ENCODE measurements at places on chromosomes 5 and 9. TPM values are rescaled to one million over a fixed set of nuclear protein-coding genes. Genes with fewer than 3 reads are reported as not detected.

The F2RL2 gene
- not detected for total RNA-seq

The ELAVL2 gene
- not detected for total RNA-seq

The MAMDC4 gene
- total RNA-seq = 12.6 TPM

The TPRN gene
- 7.6 TPM for total RNA-seq

GRCh38 chr9:19102181-19102630 lies 498 bp downstream of the HAUS6 start:
- peaks cover 24% of the 10 kb centered on the region for H3K36me3 ChIP-seq
- DNase-seq = peak; percentile 50
- H3K27ac ChIP-seq = peak overlapping the region; percentile 97
- no peaks in the 10 kb centered on the region for H3K27me3 ChIP-seq

DNA sequence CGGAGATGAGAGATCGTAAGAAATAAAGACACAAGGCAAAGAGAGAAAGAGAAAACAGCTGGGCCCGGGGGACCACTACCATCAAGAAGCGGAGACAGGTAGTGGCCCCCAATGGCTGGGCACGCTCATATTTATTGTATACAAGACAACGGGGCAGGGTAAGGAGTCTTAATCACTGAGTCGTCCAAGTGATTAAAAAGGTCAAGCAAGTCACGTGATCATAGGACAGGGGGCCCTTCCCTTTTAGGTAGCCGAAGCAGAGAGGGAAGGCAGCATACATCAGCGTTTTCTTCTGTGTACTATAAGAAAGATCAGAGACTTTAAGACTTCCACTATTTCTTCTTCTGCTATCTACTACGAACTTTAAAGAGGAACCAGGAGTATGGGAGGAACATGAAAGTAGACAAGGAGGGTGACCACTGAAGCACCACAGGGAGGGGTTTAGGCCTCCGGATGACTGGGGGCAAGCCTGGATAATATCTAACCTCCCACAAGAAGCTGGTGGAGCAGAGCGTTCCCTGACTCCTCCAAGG lies 24.6 kb upstream of the QSOX2 start:
- peaks cover 5% of the 10 kb centered on the region for H3K4me1 ChIP-seq
- H3K4me3 ChIP-seq = no peak overlapping the region
- DNase-seq = no peak
- H3K27me3 ChIP-seq = no peaks in the 10 kb centered on the region
- no peak overlapping the region for H3K27ac ChIP-seq
- H3K36me3 ChIP-seq = no peaks in the 10 kb centered on the region

GRCh38 chr9:6078382-6079105 lies 63.1 kb upstream of the RANBP6 start:
- H3K4me1 ChIP-seq = peaks cover 5% of the 10 kb centered on the region
- no peaks in the 10 kb centered on the region for H3K27me3 ChIP-seq
- DNase-seq = no peak
- no peaks in the 10 kb centered on the region for H3K36me3 ChIP-seq
- H3K4me3 ChIP-seq = no peak overlapping the region
- H3K27ac ChIP-seq = no peak overlapping the region

- H3K27me3 ChIP-seq = peaks cover 13% of the 10 kb centered on the region
- H3K4me3 ChIP-seq = no peak overlapping the region
- H3K36me3 ChIP-seq = no peaks in the 10 kb centered on the region
- peaks cover 19% of the 10 kb centered on the region for H3K4me1 ChIP-seq
- no peak overlapping the region for H3K27ac ChIP-seq
Observed at GRCh38 chr5:88734191-88734640, 148.8 kb downstream of the MEF2C start.

- H3K27ac ChIP-seq = no peak overlapping the region
- no peaks in the 10 kb centered on the region for H3K4me1 ChIP-seq
- no peak overlapping the region for H3K4me3 ChIP-seq
Observed at GRCh38 chr9:77770340-77770739, 122.2 kb upstream of the GNA14 start.

DNA sequence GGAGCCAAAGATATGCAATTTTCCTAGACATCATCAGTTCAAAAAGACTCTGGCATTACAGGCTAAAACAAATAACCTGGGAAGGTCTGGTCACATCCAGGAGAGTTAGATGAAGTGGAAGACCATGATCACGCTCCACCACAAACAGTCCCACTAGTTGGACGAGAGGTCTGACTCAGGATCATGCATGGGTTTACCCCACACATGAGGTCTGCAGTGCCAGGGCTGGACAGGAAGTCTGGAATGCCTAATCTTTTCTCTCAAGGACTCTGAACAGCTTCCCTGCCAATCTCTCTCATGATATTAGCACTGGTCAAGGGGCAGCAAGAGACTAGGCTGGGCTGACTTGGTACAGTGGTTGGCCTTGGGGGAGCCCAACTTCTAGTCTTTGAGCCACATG lies 7.1 kb downstream of the PRUNE2 start:
- H3K27ac ChIP-seq = no peak overlapping the region
- no peak overlapping the region for H3K4me3 ChIP-seq
- no peaks in the 10 kb centered on the region for H3K36me3 ChIP-seq
- peaks cover 32% of the 10 kb centered on the region for H3K27me3 ChIP-seq
- no peaks in the 10 kb centered on the region for H3K4me1 ChIP-seq

GRCh38 chr5:71666321-71666720 lies 52.8 kb upstream of the CARTPT start:
- no peak overlapping the region for H3K4me3 ChIP-seq
- no peaks in the 10 kb centered on the region for H3K36me3 ChIP-seq
- no peak for DNase-seq
- H3K27ac ChIP-seq = no peak overlapping the region

- peaks cover 2% of the 10 kb centered on the region for H3K36me3 ChIP-seq
- no peak overlapping the region for H3K27ac ChIP-seq
- peaks cover 2% of the 10 kb centered on the region for H3K4me1 ChIP-seq
- no peak for DNase-seq
Observed at GRCh38 chr9:112443636-112444035, 43.0 kb upstream of the KIAA1958 start.

DNA sequence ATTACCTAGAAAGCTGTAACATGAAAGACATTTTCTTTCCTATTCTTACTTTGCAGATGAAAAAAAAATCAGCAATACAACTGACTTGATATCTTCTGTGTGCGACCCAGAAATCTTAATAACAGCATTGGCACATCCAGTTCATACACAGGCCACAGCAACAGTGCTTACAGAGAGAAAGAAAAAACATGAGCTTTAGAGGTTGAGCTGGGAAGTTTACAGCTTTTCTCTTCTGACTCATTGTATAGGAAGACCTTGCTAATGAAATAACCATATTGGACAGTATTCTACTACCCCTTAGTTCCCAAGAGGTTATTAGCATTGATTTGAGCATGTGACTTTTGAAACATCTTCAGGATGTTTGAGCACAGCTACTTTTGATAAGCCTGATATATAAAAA lies 1033.4 kb upstream of the DMAC1 start:
- H3K27ac ChIP-seq = no peak overlapping the region
- H3K4me3 ChIP-seq = no peak overlapping the region
- DNase-seq = no peak

DNA sequence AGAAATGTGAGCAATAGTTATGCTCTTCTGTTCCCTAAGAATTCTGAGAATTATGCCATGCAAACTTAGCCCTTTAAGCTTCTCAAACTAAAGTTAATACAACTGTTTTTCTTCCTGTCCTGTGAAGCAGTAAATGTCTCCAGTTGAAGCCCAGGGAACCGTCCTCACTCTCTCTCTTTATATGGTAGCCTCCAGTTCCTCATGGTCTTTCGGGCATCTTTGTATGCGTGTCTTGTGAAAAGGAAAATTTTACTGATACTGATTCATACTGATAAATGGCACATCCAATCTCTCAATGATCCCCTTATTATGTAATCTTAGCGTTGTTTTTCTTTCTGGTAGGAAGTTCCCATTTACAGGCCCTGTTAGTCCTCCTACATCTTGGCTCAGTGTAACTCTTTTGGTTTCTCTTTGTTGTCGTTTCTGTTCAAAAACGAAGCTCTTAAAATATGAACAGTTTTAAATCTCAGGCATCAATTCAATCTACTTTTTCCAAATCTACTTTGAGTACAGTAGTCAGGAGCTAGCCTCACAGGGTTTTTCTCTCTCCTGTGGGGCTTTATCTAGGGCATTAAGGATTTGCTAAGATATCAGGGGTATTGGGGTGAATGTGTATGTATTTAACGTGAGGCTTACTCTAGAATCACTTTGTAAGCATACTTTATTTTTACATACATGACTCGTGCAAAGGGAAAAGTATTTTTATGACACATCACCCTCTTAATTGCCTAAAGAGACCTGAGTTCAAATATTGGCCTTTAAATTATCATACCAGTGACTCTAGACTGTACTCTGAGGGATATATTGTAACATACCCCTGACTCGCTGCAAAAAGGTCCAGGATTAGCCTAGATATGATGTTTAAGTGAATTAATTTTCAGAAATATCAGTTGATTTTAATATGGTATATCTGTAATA lies 258.0 kb downstream of the NR3C1 start:
- H3K36me3 ChIP-seq = peaks cover 22% of the 10 kb centered on the region
- DNase-seq = no peak
- H3K4me1 ChIP-seq = peaks cover 2% of the 10 kb centered on the region
- peak overlapping the region; percentile 10 for H3K27ac ChIP-seq
- H3K27me3 ChIP-seq = no peaks in the 10 kb centered on the region

DNA sequence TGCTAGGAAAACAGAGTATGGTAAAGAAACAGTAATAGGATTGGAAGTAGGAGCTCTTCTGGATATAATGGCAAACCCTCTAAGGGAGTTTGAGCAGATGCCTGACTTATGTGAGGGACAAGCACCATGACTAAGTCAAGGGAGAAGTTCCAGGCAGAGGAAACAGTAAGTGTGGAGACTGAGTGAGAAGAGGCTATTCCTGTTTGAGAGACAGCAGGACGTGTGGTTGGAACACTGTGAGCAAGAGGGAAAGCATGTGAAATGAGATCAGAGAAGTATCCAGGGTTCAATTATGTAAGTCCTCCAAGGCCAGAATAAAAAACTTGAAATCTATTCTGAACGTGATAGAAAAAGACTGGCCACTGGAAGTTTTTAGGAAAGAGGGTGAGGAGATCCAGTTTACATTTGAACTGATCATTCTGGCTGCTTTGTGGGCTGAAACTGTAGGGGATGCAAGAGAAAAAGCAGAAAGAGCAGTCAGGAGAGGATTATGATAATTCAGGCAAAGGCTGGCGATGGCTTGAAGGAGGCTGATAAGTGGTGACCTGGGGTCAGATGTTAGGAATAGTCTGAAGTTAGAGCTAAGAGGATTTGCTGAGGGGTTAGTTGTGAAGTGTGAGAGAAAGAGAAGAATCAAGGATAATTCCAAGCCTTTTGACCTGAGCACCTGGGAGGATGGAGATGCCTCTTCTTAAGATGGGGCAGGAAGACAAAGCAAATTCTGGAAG lies 19.2 kb downstream of the DMAC1 start:
- no peaks in the 10 kb centered on the region for H3K4me1 ChIP-seq
- H3K4me3 ChIP-seq = no peak overlapping the region
- H3K27ac ChIP-seq = no peak overlapping the region
- H3K36me3 ChIP-seq = peaks cover 6% of the 10 kb centered on the region

DNA sequence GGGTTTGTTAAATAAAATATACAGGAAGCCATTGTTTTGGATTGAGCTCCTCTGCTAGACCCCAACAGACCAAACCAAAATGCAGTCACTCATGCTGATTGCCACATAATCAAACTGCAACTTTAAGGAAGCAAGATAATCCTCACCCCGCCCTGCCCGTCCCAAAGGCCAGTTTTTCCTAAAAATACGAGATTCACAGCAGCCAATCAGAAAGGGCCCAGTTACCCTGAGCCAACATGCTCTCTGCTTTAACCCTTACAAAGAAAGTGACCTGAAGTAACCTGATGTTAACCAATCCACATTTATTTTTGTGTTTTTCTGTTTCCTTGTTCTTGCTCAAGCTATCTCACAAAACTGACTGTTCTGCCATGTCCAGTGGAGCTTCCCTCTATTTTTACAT lies 21.5 kb upstream of the RNF20 start:
- no peak for DNase-seq
- H3K27me3 ChIP-seq = peaks cover 7% of the 10 kb centered on the region
- H3K36me3 ChIP-seq = no peaks in the 10 kb centered on the region
- no peak overlapping the region for H3K27ac ChIP-seq
- peaks cover 2% of the 10 kb centered on the region for H3K4me1 ChIP-seq

- DNase-seq = peak; percentile 40
- peak overlapping the region; percentile 64 for H3K4me3 ChIP-seq
- H3K27me3 ChIP-seq = no peaks in the 10 kb centered on the region
- peaks cover 10% of the 10 kb centered on the region for H3K36me3 ChIP-seq
- H3K4me1 ChIP-seq = peaks cover 85% of the 10 kb centered on the region
Observed at GRCh38 chr9:33158843-33159776, 8.0 kb downstream of the B4GALT1 start.

- DNase-seq = no peak
- H3K4me1 ChIP-seq = peaks cover 11% of the 10 kb centered on the region
- H3K27me3 ChIP-seq = no peaks in the 10 kb centered on the region
- H3K27ac ChIP-seq = no peak overlapping the region
- no peaks in the 10 kb centered on the region for H3K36me3 ChIP-seq
Observed at GRCh38 chr5:1172007-1172581, 29.3 kb upstream of the SLC6A19 start.

GRCh38 chr5:81249240-81249639 lies 16.1 kb downstream of the CKMT2 start:
- H3K36me3 ChIP-seq = peaks cover 11% of the 10 kb centered on the region
- H3K27ac ChIP-seq = no peak overlapping the region
- DNase-seq = no peak
- H3K27me3 ChIP-seq = no peaks in the 10 kb centered on the region
- H3K4me1 ChIP-seq = no peaks in the 10 kb centered on the region

GRCh38 chr5:115558388-115558956 lies 13.9 kb upstream of the FEM1C start:
- H3K27me3 ChIP-seq = peaks cover 11% of the 10 kb centered on the region
- no peak overlapping the region for H3K27ac ChIP-seq
- no peaks in the 10 kb centered on the region for H3K4me1 ChIP-seq
- no peak for DNase-seq
- no peaks in the 10 kb centered on the region for H3K36me3 ChIP-seq

DNA sequence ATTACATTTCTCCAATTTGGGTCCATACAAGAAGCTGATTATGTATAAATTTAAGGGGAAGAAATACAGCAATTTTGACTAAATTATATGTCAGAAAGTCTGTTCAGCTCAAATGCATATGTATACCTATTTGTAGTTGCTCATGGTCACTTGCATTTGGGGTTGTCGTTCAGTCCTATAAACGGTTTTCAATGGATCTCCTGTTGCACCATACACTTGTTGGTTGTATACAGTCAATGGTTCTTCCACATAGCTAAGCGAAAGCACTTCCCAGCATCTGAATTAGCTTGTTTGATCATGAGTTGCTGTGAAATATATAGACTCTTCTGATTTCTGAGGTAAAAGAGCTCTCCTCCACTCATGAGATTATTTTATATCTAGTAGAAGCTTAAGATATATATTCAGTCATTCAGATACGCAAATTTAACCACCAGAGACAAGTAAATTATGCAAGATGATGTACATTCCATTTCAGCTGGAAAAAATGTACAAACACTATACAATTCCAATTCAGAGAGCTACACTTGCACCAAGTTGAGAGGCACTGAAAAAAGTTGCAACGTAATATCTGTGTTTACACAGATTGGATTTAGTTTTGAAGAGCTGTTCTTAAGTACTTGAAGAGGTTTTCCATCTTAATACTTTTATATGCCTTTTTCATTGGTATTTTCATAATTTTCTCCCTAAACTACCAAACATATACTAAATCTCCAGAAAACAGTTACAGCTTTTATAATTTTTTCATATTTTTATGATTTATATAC lies 64.4 kb upstream of the POU5F2 start:
- no peak overlapping the region for H3K27ac ChIP-seq
- no peaks in the 10 kb centered on the region for H3K27me3 ChIP-seq
- H3K4me1 ChIP-seq = peaks cover 4% of the 10 kb centered on the region

GRCh38 chr5:108634617-108635288 lies 112.9 kb upstream of the FER start:
- no peaks in the 10 kb centered on the region for H3K36me3 ChIP-seq
- H3K4me1 ChIP-seq = peaks cover 4% of the 10 kb centered on the region
- no peak overlapping the region for H3K4me3 ChIP-seq
